ENCODE measurements at places on chromosomes 1 and 21.

DNA sequence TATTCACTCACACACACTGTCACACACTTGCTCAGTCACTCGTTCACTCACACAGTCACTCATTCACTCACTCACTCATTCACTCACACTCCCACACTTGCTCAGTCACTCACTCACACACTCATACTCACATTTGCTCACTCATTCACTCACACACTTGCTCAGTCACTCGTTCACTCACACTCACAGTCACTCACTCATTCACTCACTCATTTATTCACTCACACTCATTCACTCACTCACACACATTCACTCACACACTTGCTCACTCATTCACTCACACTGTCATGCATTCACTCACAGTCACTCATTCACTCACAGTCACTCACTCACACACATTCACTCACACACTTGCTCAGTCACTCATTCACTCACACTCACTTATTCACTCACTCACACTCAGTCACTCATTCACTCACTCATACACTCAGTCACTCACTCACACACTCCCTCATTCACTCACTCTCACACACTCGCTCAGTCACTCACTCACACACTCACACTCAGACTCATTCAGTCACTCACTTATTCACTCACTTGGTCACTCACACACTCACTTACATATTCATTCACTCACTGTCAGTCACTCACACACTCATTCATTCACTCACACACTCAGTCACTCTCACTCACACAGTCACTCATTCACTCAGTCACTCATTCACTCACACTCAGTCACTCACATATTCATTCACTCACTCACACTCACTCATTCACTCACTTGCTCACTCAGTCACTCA, 167.0 kb upstream of the C1orf174 start:
- no peak for DNase-seq

DNA sequence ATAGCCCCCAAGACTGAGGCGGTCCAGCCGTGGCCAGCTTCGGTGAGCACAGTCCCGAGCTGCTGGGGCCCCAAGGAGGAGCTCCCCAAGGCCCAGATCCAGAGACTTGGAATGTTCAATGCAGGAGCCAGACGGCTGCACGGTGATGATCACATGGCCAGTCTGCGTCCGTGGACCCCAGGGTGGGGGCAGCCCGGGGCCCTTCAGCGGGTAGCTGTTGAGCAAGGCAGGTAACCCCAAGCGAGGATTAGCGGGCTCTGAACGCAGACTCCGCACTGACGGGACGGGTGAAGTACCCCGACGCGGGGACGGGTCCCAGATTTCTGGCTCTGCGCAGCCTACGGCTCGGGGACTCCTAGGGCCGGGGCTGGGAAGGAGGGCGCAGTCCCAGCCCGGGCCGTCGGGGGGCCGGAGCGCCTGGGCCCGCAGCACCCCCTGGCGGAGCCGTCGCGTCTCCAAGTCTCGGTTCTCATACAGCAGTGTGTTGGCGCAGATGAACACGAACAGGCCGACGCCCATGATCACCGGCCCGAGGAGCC, 2.7 kb downstream of the TMEM200B start:
- no peak for DNase-seq

DNA sequence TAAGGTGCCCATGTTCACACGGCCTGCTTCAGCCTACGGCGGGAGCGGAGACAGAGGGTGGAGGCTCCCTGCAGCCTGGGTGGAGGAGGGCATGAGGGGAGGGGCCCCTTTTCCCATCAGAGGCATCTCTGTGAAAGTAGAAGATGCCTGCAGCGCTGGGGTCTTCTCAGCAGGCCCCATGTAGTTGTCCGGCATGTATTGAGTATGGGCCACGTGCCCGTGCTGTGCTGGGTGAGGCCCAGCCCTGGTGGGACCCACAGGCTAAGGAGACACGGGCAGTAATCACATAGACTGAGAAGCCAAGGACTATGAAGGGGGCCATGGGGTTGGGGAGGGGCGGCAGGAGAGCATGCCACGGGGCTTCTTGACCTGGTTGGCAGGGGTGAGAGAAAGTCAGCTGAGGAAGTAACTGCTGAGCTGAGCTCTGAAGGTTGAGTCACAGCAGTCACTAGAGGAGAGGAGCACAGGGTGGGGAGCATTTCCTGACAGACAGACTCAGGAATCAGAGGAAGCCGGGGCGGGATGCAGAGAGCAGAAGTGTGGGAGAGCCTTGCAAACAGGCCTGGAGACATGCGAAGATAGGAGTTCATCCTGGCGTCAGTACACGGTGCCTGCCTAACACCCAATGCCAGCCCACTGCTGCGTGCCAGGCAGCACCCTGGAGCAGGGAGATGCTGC, 21.6 kb downstream of the PSEN2 start:
- DNase-seq: no peak

DNA sequence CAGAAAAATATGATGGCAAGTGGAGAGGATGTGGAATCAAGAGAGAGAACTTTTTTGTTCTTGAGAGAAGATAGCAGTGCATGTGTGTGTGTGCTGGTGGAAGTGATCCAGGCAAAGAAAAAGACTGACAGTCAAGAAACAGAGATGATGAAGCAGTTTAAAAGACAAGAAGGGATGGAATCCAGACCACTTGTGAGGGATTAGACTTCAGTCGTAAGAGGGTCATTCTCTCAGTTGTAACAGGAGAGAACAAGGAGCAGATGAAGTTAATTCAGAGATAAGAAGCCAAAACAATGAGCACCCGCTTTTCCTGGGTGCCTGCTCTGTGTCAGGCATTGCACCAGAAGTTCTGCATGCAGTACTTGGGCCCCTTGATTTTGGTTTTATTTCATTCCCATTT, 76.6 kb downstream of the RNF220 start:
- no peak for DNase-seq

- DNase-seq: no peak
Measured at GRCh38 chr1:47575855-47576757, 138.3 kb downstream of the FOXD2 start.

DNA sequence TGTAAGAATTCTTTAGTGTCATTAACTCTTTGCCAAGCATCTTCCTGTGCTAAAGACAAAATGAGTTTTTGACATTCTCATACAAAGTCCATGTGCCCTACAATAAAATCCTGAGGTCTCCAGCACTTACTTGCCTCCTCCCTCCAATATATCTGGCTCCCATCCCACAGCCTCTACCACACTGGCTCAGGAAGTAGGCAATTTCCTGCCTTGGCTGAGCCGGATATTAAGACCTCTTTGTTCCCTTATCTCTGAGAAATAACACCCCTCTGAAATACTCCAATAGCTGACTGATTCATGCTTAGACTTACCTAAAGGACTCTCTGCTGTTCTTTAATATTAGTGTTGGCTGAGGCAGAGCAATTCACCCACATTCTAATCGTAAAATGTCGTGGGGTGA, 37.6 kb upstream of the GORAB start:
- no peak for DNase-seq

GRCh38 chr1:231301990-231302389, 35.7 kb downstream of the EXOC8 start:
- no peak for DNase-seq

GRCh38 chr1:172453153-172453545, 9.3 kb upstream of the PIGC start:
- no peak for DNase-seq

Data from right renal cortex interstitium (tissue), 3 donors.